Nucleus accumbens (tissue), 56 donors: ENCODE measurements at places on chromosomes 7 and 10.

DNA sequence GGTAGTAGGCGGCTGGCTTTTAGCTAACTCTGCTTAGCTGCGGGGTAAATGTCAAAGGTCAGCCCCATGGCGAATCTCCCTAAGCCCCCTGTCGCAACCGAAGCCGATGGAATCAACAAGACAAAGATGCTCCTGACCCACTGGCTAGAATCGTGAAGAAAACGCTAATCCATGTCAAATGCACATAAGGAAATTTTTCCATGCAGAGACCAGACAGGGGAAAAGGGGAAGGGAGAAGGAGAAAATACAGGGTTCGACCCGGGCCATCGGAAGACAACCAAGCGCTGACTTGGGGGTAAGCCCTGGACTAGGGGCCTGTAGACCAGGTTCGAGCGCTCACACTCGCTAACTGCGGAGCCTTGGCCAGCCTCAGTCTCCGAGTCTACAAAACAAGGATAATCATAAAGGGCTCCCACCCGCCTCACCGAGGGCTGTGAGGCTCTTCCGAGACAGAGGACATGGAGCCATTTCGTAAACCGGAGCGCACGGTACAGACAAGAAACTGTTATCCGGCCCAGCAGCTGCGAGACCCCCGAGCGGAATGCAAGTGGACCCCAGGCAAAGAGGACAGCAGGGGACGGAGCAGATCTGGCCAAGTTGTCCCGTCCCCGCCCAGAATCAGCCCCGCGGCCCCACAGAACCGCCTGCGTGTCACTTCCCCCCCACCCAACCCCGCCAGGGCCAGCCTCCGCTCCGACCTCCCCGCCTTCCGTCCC, 507 bp downstream of the SAR1A start:
- DNase-seq = no peak

GRCh38 chr10:44958196-44958897, 1.3 kb upstream of the RASSF4 start:
- DNase-seq = no peak

DNA sequence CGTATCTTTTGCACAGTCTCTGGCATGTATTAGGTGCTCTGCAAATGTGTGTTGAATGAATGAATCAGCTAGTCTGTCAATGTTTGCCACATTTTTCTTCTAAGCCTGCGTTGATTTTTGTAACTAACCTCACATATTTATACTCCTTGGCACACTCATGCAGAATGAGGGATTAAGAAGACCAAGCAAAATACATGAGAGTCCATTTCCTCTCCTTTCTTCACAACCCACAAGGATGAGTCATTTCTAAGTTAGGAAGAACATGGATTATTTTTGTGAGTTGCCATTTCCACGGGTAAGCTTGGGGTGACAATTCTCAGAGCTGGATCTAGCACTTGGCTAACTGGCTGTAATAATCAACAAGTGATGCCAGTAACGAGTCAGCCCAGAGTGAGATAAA, 158.8 kb downstream of the TWIST1 start:
- DNase-seq = no peak

DNA sequence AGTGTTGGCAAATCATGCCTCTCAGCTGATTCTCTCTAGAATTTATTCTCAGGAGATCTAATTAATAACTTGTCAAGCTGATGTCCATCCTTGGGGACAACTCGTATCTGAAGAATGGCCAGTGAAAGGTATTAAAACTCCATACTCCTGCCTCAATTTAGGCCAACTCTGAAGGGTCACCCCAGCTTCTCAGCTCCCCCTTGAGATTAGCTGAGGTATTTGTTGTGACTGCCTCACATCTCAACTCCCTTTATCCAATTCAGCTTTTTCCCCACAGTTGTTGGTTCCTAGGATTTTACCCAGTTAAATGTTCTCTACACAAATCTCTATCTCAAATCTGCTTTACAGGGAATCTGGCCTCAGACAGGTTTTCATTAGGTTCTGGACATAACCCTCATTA, 182.4 kb downstream of the MALRD1 start:
- no peak for DNase-seq

DNA sequence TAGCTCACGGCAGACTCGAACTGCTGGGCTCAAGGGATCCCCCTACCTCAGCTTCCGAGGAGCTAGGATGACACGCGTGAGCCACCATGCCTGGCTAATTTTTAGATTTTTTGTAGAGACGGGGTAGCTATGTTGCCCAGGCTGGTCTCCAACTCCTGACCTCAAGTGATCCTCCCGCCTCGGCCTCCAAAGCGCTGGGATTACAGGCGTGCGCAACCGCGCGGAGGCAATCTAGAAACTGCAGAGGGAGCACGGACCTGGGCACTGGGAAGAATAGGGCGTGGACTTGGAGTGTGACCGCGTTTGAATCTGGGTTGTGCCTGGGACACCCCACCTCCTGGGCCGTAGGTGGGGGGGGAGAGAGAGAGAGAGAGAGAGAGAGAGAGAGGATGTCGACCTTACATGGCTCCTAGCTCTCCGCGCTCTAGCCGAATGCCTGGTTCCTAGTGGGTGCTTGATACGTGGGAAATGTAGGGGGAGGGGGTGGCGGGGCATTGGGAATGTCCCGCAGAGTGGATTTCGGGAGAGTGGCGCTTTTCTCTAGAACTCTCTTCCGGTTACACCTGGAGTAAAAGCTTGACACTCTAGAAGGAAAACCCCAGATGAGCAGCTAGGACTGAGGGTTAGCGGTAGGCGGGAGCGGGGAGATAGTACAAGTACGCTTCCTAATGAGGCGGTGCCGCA, 1.2 kb upstream of the MAP3K8 start:
- no peak for DNase-seq
